ENCODE measurements at places on chromosomes 4 and X.

GRCh38 chrX:53686151-53686885 is at the start of gene HUWE1:
TSS of gene HUWE1 (minus strand) at chrX:53686719. CDS start at chrX:53654107, 32,612 bp downstream.
- DNase-seq, result peak; percentile 85

GRCh38 chrX:71367396-71367795 is 1.2 kb downstream of the TAF1 start:
- peak; percentile 8 for DNase-seq

DNA sequence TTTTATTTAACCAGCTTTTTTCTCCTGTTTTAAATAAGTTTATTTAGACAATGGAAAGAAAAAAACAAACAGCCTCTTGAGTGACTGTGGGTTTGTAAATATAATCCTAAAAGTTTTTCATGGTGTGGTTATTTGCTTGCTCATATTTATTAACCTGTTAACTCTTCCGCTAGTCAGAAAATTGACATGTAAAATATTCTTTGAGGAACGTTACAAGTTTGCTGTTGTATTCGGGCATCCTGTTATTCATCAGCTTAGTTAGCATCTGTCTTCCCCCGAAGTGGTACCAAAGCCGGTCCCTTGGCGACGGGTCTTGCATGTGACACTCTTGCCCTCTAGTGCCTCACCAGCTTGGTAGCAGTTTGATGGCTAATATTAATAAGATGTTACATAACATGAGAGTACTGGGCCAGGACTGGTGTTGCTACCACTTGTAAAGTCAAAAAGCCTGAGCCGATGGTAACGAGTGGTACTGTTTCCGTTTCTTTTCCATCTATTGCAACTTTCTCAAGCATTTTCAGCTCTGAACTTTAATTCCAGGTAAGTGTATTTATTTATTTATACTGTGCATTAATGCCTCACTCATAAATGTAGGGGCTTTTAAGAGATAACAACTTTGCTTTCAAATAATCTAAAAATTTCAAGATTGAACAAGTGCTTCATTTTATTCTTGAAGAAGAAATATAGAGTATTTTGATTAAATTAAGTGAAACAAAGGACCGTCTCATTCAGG is at the start of gene NDST3:
NDST3 (plus strand) TSS at position 434 of the 733 bp plus-strand sequence. CDS start 19,425 bp downstream, outside the sequence.
- DNase-seq, result peak; percentile 12

- peak; percentile 75 for DNase-seq
These were observed at the start of gene FAM120C for GRCh38 chrX:54182864-54183613. TSS of gene FAM120C (minus strand) at chrX:54183254. CDS start at chrX:54183198, 56 bp downstream.

- DNase-seq, result no peak
These were observed 96.7 kb upstream of the MXRA5 start for GRCh38 chrX:3443184-3443583.

GRCh38 chrX:42821803-42822443 is 44.0 kb upstream of the PPP1R2C start:
- DNase-seq, result no peak

- no peak for DNase-seq
These were observed 631.5 kb downstream of the RAB28 start for GRCh38 chr4:12852338-12853307.

DNA sequence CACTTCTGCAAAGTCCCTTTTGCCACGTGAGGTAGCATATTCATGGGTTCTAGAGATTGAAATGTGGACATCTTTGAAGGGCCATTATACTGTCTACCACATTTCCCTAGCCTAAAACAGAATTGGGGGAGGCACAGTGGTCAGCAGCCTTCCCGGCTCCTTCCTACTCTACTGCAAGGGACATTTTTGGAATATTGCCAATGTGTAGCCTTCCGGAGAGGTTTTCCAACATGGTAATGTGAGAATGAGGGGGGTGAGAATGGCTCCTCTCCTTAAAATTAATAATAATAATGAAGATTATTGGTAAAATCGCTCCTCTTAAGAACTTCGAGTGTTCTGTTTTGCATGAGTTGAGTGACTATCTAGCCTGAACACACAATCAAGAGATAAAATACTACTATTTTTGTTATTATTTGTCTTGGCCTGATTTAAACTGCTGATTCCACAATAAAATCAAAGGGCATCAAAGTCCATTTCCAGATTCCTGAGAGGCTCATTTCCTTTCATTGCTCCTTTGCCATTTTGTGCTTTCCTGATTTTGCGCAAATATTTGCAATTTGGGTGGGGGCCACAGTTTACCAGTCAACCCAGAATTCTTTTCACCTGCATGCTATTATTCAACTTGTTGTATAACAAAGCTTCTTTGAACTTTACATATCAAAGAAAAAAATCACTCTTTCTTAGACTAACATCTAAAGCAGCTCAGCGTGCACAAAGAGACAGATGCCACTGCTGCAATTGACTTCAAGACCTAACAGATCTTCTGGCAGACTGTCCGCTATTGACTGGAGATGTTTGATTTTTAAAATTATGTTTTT is 27.0 kb upstream of the TSPAN5 start:
- DNase-seq, result no peak

GRCh38 chr4:127012549-127012948 is 620.2 kb upstream of the INTU start:
- DNase-seq, result no peak

DNA sequence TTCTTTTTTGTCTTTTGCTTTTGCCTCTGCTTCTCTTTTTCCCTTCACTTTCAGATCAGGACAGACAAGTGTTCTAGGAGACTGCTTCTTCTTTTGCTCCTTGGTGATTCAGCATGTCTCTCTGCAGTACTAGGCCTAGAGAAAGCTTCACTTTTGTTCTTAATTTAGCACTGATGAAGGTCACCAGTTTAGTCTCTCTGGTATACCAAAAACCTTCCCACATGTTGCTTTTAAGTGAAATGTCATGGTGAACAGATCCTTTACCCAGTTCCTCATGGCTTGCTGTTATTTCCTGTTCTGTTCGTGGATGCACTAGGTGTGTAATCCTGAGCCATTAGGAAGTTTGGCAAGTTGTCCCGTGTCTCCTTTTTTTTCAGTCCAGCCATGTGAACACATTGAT is 53.3 kb downstream of the NBDY start:
- DNase-seq, result no peak

- DNase-seq, result peak; percentile 59
These were observed 67.2 kb upstream of the C1GALT1C1 start for GRCh38 chrX:120697053-120697452.

- no peak for DNase-seq
These were observed 381.9 kb downstream of the PRDM5 start for GRCh38 chr4:120540625-120541024.

- no peak for DNase-seq
These were observed 17.8 kb downstream of the MFAP3L start for GRCh38 chr4:170008371-170008770.

DNA sequence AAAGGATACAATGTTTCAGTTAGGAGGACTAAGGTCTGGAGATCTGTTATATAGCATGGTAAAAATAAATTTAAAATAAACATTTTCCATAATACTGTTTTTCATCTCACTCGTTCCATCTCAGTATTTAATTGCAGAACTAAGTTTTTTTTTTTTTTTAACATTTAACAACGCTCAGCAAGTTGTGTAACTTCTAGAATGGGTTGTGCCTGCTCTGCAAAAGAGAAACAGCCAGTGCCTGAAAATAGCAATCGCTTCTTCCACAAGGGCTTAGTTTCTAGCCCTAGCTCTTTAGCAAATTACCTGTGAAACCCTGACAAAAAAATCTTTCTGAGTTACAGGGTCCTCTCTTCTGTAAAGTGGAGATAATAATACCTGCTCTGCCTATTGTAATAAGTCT is 41.9 kb downstream of the CNGA1 start:
- DNase-seq, result no peak

- no peak for DNase-seq
These were observed 16.9 kb downstream of the CTAG1B start for GRCh38 chrX:154602226-154602625.

DNA sequence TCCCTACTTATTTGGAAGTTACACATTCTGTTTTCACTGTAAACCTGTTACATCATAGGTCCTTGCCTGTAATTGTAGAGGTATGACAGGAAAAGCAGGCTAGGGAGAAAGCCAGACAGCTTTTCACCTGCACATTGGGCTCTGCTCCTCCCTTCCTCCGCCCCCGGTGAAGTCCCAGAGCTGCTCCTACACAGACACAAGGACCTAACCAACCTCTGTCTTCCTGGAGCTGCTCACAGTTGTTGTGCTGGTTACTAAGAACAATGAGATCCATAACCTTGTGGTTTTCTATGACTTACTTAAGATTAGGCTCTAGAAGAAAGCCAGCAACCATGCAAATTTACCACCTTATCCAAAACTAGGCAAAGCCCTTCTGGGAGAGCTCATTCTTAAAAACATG is 40.0 kb downstream of the MOSPD2 start:
- no peak for DNase-seq

- DNase-seq, result no peak
These were observed 340.8 kb upstream of the KLF3 start for GRCh38 chr4:38323141-38323641.

- DNase-seq, result no peak
These were observed 125.6 kb downstream of the ANTXR2 start for GRCh38 chr4:79947386-79947785.

- DNase-seq, result no peak
These were observed 63.2 kb upstream of the NOCT start for GRCh38 chr4:138952411-138952810.

DNA sequence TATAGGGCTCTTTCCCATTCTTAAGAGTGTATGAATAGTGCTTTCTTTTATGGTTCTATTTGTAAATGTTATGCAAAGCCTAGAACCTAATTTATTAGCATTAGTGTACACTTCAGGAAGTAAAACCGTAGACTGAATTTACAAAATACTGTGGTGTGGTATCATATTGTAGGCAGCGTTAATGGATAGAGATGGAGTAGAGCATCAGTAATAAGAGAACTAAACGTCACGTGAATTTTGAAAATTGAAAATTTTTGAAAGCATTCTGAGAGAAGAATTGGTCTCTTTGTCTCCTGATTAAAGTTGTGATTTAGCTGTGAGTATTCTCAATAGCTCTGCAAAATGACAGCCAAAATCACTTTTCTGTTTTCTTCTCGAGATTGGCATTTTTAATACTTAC is 2.9 kb downstream of the STIM2 start:
- no peak for DNase-seq

- no peak for DNase-seq
These were observed 1242.8 kb upstream of the DIAPH2 start for GRCh38 chrX:95441836-95442235.

DNA sequence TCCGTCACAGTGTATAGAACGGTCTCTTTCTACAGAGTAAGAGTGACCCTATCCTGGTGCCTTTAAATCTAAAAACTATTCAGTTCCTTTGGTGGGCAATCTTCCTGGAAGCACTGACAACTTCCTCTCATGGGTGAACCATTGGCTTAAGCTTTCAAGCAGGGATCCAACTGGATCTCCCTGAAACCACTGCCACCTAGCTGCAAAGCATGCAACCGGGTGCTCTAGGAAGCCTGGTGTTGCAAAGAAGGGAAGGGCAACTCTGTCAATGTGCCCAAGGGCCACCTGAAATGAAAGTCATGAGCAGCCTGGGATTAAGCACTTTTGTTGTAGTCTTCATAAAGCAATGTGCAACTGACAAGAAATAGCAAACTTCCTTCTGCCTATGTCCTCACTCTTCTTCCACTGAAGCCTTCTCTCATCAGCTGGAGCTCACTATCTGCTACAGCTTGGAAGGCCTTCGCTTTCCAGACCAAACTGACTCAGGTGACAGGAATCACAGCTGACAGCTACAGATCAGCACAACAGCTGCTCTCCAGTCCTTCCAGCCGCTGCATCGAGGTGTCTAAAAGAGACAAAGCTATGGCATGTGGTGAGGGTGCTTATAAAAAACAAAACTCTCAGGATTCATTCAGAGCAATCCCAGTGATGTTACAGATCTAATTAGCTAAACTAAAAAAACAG is 46.1 kb downstream of the SETD7 start:
- DNase-seq, result no peak

- DNase-seq, result no peak
These were observed 13.3 kb downstream of the RAB9A start for GRCh38 chrX:13702111-13702789.

- peak; percentile 19 for DNase-seq
These were observed 343.7 kb upstream of the PPP1R2C start for GRCh38 chrX:43121637-43122036.

GRCh38 chr4:152880263-152880662 is 55.9 kb upstream of the FHDC1 start:
- DNase-seq, result no peak
